CD4-positive, CD25-positive, alpha-beta regulatory T cell (primary cell): ENCODE measurements at places on chromosomes 2 and 18. TPM values are rescaled to one million over a fixed set of nuclear protein-coding genes. Genes with fewer than 3 reads are reported as not detected.

- no peak for DNase-seq
Measured at GRCh38 chr18:50313031-50313607, 25.6 kb upstream of the CXXC1 start.

GRCh38 chr2:5379811-5380210, 312.4 kb upstream of the SOX11 start:
- no peak for DNase-seq

- DNase-seq, result no peak
Measured at GRCh38 chr2:235752846-235753245, 259.0 kb downstream of the AGAP1 start.

The FAM124B gene
- polyA plus RNA-seq, result 4.2 TPM

The ATOH8 gene
- not detected for polyA plus RNA-seq
